ENCODE measurements at places on chromosomes 3 and 15. TPM values are rescaled to one million over a fixed set of nuclear protein-coding genes. Genes with fewer than 3 reads are reported as not detected.

- no peak for DNase-seq
Measured at GRCh38 chr3:54932606-54933005, 4.7 kb upstream of the LRTM1 start.

- DNase-seq = no peak
Measured at GRCh38 chr15:64361259-64361658, 5.3 kb upstream of the CSNK1G1 start.

DNA sequence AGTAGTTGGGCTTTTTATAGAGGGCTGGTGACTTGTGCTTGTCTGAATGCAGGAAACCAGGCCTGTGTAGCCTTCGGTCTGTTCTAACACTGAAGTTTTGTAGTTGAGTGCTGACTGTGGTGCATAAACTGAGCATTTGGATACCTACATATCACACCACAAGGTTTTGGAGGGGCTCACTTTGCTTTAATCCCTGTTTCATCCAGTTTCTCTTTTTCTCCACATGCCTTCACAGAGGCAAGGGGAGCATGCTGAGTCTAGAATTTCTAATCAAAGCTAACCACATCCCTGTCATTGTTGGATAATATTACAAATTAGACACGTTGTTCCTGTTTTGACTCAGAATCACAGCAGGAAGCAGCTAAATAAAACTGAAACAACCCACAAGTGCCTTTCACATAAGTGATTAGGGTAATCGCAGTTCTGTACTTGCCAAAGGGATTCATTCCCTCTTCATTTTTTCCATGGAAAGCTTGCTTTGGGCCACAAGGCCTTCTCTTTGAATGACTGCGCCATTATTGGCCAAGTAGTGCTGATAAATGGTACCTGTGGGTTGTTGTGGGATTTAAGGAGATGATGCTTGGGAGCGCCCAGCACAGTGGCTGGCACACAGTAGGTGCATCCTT, 48.9 kb downstream of the TGFBR2 start:
- no peak for DNase-seq

DNA sequence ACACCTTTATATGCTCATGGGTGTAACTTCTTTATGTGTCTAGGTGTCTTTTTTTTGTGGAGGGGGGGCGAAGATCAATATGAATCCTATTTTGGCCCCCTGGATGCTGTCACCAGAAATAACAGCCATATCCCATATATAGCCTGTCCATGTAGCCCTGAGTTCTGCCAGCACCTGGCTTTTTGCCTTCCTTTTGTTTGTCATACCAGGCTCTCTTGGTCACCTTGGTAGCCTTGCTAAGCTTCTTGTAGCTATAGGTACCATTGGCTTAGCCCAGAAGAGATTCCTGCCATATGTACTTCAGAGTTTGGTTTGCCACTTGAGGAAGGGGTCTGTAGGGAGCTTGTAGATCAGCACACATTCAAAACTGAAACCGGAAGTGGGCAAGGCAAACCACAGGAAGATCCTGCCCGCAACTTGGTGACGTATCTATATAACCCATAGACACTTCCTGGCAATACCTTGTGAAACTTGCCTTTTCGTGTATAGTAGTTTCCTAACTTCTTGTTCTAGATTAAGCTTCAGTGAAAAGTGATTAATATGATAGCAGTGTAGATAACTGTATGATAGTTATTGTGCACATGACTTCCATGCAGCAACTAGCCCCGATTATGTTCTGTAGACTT, 11.9 kb downstream of the RASA2 start:
- DNase-seq = peak; percentile 81

DNA sequence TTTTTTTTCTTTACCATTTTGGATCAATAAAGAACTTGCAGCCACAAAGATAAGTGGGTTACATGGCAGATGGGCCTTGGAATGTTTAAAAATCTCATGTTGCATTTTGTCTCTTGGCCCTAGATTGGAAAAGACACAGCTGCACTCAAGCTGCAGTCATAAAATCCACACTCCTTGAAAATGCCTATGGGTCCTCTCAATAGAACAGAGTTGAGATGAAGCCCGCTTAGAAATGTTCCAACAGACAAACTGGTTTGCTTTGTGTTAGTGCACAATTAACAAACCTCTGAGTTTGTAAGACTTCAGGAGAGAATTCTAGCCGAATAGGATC, 401.2 kb upstream of the CDIN1 start:
- no peak for DNase-seq

- no peak for DNase-seq
Measured at GRCh38 chr3:161821591-161821990, 325.0 kb downstream of the OTOL1 start.

DNA sequence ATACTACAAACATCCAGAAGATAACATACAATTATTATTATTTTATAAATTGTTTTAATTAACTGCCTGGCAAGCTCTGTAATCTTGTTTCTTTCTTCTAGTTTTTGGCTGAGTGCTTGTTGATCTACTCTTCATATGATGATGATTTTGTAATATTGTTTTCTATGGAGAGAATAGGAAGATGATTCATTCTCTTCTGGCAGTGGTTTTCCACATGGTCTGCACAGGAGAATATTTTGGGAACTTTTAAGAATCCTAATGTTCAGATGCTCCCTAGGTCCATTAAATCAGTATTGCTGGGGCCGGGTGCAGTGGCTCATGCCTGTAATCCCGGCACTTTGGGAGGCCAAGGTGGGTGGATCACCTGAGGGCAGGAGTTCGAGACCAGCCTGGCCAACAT, 37.6 kb downstream of the CACNA2D3 start:
- DNase-seq = no peak

GRCh38 chr3:111871809-111872623, 13.0 kb downstream of the PHLDB2 start:
- DNase-seq = no peak

DNA sequence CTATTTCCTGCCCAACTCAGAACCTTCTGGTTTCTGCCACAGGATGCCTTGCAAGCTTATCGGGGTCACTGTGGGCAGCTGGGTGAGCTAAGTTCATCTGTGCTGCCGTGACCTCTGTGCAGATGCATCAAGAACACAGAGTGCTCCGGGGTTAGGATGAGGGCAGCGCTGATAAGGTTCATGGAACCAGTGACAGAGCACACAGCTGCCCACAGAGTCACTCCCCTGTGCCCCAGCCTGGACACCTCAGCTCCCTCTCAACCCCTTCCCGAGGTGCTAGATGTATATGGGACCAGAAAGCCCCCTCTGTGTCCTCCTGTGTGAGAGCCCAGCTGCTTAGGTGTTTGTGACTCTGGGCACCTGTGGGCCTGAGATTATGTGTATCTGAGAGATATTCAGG, 15.8 kb upstream of the ALAS1 start:
- DNase-seq = no peak

- DNase-seq = no peak
Measured at GRCh38 chr3:45518376-45519135, 76.0 kb upstream of the LIMD1 start.

DNA sequence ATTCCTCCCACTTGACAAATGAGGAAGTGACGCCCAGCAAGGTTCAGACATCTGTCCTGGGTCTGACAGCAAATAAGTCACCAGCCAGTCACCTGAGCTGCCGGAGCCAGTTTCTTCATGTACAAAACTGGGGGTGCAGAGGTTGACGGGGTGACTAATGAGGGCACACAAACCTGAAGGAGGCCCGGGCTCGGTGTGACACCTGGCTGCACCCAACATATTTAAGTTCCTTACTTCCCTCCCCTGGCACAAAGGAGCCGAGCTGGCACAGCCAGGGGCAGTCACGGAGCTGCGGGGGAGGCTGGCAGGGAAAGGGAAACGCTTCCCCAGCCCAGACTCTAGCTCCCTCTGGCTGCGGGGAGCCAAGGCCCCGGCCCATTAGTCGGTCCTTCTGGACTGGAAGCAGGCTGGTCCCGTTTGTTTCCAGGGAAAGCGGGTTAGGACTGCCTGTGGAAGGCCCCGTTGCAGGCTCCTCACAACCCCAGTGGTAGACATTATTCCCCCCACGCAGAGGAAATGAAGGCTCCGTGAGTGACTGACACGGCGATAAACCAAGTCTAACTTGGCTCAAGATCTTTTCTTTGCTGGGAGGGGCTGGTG, 2.3 kb downstream of the FBXL22 start:
- peak; percentile 59 for DNase-seq

GRCh38 chr3:87848003-87848402, 210.8 kb downstream of the CGGBP1 start:
- no peak for DNase-seq

GRCh38 chr3:185216607-185216958, 37.3 kb downstream of the EHHADH start:
- no peak for DNase-seq

DNA sequence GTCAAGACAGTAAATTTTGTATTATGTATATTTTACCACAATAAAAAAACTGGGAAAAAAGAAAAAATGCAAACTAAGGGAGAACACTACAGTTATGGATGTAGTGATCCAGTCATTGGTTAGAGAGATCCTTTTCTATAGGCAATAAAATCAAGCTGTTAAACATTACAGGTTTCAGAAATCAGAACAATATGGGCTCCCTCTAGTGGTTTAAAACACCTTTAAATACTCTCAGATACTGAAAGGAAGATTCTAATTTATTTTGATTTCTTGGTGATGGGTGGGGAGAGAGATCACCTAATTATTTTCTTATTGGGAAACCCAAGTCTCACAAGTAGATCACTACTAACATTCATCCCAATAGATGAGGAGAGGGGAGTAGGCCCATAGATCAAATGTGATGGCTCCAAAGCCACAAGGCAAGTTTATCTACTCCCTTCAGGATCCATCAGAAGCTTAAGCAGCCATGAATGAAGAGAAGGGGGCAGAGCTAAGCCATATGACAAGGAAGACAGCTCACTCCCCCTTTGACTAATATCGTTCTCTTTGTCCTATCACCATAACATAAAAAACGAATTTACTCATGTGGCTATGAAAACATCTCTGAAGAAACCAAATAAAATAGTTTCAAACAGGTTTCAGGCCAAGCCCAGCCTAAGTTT, 118.6 kb downstream of the ANO10 start:
- no peak for DNase-seq

GRCh38 chr3:151265166-151265565, 13.2 kb downstream of the P2RY14 start:
- DNase-seq = no peak

DNA sequence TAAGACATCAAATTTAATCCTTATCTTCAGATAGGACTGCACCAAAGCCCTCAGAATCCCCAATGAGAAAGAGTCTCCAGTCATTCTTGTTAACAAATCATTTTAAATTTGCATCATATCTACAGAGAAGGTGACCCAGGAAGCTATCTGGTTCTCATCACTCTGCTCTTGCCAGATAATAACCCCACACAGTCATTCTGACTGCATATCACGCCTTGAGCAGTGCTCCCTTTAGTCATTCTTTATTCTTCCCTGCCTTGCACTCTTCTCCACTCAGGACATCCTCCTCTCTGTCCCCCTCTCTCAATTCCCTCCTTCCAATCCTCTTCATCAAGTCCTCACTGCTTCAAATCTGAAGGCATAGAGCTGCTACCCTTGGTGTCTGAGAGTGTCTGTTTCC, 83.7 kb upstream of the COL6A6 start:
- DNase-seq = no peak

DNA sequence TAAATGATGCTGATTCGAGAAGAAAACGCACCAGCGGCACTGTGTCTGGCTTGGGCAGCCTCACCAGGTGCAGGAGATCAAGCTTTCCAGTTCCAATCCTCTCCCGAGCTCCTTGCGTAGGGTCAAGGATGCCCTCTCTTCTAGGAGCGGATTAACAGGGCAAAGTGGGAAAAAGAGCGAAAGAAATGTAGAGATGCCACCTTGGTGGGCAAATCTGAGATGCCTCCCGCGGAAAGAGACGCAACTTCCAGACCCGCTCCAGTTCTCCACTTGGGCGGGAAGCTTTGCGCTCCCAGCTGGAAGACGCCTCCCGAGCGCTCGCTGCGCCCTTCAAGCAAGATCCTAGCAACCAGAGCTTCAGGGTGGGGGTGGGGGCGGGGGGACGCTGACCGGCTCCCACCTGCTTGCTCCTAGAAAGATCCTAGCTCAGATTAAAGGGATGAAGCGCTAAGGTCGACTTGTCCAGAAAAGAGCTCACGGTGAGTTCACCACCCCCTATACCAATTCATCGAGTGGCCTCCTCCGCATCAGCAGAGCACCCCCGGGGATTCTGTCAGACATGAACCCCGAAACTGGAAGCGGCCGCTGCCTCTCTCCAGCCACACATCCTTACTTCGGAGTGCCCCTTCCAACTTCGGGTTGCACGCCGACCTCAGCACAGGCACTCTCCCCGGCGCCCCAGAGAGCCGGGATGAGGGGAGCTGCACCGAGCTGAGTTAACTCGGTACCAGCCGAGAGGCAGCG, 769 bp downstream of the TAFA4 start:
- peak; percentile 26 for DNase-seq

GRCh38 chr15:56587686-56588085, 122.7 kb upstream of the MNS1 start:
- DNase-seq = no peak

DNA sequence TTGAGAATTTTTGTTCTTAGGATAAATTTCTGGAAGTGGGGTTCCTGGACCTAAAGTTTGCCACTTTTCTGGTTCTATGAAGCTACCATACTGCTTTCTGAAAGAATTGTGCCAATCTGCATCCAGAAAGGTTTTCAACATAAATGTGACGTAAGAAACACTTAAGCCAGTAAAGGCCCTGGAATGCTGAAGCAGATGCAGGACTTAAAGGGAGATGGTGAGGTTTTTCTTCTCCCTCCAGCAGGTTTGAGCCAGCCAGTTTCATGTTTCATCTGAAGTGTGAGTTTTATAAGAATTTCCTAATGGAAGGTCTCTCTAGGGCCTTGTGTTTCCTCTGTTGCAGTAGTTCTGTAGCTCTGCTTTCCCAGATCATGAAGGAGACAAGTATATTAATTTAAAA, 33.1 kb downstream of the ZNF592 start:
- DNase-seq = no peak

DNA sequence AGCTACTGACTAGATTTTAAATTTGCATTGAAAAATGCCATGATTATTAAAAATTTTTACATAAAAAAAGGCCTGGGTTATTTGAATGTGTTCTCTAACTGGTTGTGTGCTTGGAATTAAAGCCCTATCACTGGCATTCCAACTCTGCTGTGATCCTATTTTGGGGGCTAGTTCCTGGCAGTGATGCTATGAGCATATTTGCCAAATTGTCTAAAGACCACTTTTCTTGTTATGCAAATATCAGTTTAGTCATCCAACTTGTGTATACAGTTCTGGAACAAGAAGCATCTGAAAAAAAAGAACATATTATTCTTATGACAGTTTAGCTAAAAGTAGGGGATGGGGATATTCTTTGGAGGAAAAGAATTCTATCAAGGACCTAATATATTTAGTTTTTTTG, 243.4 kb upstream of the ZNF717 start:
- DNase-seq = no peak

Gene KIF15
- total RNA-seq = 42.3 TPM

Gene TNNC1
- total RNA-seq = 3.2 TPM

Gene CFAP161
- total RNA-seq = not detected

Gene NPRL2
- total RNA-seq = 55.8 TPM

Gene CADM2
- 0.47 TPM for total RNA-seq

Gene NME9
- 0.57 TPM for total RNA-seq

Gene CPLX3
- total RNA-seq = 0.17 TPM

Gene PIERCE2
- not detected for total RNA-seq

Gene AQP9
- total RNA-seq = 0.20 TPM

Gene ADGRG7
- total RNA-seq = not detected

Gene C3orf22
- not detected for total RNA-seq

Gene ILDR1
- not detected for total RNA-seq
